Stimulated activated CD8-positive, alpha-beta memory T cell treated with anti-CD3 and anti-CD28 coated beads, Interleukin-4, amount 100 ng/mL, for 1 hour (primary cell): ENCODE measurements at places on chromosomes 3 and 15.
A peak's percentile ranks its signal among the peaks of the same experiment; 100 is the strongest.

- peak; percentile 60 for DNase-seq
These were observed 23.2 kb downstream of the RPLP1 start for GRCh38 chr15:69475769-69476358.

DNA sequence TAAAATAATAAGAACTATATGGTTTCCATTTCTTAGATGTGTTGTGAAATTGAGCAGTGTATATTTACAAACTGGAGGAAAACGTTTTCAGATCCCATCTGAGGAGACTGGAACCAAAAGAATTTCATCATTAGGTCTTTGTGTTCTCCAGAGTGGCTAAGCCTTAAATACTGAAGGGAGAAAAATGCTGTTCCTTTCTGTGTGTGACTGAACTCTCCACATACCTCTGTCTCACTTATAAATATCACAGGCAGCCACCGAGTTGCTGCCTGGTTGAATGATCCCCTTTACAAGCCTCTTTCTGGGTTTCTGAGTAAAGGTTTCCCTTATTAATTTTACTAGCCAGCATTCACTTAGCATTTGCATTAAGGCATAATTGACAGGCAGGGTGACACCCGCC lies 913.9 kb upstream of the NR2F2 start:
- no peak for DNase-seq

DNA sequence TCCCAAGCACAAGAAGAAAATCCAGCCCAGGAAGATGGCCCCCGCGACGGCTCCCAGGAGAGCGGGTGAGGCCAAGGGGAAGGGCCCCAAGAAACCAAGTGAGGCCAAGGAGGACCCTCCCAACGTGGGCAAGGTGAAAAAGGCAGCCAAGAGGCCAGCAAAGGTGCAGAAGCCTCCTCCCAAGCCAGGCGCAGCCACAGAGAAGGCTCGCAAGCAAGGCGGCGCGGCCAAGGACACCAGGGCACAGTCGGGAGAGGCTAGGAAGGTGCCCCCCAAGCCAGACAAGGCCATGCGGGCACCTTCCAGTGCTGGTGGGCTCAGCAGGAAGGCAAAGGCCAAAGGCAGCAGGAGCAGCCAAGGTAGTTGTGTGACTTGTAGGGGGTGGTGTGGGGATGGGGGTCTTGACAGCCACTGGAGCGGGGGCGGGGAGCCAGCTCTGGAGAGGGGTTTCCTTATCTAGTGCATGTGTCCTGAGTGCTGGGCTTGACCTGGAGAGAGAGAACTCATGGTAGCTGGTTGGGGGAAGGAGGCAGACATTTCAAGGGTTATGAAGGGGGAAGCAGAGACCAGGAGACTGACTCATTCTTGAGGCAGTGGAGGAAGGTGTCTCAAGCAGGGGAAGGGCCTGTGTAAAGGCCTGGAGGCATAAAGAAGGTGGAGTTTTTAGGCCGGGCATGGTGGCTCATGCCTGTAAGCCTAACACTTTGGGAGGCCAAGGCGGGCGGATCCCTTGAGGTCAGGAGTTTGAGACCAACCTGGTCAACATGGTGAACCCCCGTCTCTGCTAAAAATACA lies 6.2 kb downstream of the H1-8 start:
- no peak for DNase-seq

DNA sequence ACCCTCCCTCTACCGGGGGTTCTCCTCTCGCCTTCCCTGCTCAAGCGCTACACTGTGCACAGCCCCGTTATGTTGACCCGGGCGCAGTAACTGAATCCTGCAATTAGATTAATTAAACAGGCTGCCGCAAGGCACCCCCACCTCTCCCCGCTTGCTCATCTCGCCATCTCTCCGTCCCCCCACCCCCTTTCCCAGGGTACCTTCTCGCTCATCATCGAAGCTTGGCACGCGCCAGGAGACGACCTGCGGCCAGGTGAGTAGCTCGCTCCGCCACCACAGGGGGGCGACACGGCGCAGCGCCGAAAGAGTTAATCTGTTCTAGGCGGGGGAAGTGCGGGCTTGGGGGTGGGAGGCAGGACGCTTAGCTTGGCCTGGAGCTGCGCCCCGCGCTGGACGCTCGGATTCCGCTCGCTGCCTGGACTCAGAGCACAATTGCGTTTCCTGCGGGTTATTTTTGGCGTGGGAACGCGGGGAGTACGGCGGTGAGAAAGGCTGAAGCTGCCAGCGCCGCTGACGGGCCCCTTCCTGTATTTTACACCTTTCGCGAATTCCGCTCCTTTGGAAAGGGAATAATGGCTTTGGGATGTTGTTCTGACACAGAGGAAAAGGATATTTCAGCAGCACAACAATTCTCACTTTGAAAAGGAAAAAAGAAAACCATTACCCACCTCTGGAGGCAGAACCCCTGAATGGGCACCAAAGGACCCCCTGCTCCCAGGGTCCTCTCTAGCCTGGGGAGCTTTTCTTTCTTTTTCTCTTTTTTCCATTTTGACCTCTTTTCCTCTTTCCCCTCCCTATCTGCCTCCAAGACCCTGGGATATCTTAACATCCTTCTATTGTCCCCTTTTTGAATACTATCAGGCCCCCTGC lies 1.5 kb downstream of the DLL4 start:
- no peak for DNase-seq

GRCh38 chr15:23073890-23074646 lies 34.7 kb upstream of the TUBGCP5 start:
- no peak for DNase-seq

DNA sequence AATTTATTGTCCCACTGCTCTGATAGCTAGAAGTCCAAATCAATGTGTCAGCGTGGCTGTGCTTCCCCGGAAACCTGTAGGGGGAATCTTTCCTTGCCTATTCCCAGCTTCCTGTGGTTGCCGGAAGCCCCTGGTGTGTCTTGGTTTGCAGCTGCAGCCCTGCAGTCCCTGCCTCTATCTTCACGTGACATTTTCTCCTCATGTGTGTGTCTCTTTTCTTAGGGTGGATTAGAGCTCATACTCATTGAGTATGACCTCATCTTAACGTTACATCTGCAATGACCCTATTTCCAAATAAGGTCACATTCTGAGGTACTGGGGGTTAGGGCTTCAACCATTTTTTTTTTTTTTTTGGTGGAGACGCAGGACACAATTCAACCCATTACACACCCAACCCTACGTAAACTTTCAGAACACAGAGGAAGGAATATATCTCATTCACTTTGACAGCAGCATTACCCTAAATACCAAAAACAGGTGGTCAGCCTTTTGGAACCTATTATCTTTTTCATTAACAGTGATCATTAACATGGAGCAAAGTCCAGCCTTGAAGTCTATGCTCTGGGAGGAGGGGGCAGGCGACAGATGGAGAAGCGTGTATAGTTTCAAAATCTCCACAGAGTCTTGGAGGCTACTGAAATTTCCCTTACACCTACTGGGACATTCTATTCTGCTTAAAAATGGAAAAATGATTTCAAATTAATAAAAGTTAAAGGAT lies 88.6 kb downstream of the RYK start:
- DNase-seq, result no peak

- no peak for DNase-seq
These were observed at the start of gene BOC for GRCh38 chr3:113211330-113212149. TSS of gene BOC (plus strand) at chr3:113211557. CDS start at chr3:113249803, 38,246 bp downstream.

DNA sequence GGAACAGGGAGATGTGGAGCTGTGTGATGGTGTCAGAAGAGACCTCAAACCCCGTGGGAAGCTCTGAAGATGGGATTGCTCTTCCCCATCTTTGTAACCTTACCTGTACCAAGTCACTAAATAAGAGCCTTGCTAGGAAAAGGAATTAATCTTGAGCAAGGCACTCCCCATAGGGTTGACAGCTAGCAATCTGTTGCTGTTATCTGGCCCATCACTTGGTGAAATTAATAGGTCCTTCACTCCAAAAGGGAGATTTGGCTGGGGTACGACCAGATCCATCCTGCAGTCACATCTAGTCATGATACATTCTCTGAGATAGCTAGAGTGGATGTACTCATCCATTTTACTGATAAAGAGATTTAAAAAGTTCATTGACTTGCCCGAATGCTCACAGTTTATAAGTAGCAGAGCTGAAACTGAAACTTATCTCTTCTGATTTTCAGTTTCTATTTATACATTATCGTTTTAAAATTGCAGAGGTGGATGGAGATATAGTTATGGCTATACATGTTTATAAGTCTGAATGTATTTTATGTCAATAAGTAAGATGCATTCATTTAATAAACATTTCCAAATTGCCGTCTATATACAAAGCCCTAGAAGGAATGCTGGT lies 299.1 kb upstream of the MCTP2 start:
- DNase-seq, result no peak

DNA sequence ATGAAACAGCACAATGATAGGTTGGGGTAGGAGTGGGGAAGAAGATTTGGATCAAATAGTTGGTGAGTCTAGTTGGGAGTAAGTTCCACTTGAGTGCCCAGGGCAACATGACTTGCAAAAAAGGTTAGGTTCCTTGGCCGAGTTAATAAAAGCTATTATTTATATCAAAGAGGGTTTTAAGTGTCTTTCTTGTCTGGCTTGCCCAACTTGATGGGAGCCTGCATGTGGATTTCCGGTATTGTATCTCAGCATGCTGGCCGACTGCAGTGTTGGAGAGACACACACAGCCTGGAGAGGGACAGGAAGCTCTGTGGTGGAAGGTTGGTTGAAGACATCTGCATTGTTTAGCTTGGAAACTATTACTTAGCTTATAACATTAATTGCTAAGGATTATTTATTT lies 449.5 kb upstream of the TBL1XR1 start:
- no peak for DNase-seq

- DNase-seq, result no peak
These were observed 46.2 kb downstream of the C3orf38 start for GRCh38 chr3:88195951-88196434.

- DNase-seq, result no peak
These were observed 47.7 kb upstream of the CLDN18 start for GRCh38 chr3:137962251-137962650.

DNA sequence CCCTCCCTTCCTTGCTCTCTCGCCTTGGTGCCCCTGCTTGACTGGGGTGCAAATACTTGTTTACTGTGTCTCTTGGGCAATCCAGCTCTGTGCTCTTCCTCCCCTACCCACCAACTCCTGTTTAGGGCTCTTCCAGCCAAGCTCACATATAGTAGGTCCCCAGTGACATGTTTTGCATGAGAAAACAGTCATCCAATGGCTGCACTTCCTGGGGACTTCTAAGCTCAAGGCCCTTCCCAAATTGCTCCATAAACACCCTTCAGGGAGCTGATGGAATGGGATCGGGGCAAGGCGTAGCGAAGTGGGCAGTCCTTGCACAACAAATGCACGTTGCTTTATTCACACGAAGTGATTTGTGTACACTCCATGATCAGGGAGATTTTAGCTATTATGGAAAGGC lies 9.4 kb upstream of the COPG1 start:
- DNase-seq, result no peak

DNA sequence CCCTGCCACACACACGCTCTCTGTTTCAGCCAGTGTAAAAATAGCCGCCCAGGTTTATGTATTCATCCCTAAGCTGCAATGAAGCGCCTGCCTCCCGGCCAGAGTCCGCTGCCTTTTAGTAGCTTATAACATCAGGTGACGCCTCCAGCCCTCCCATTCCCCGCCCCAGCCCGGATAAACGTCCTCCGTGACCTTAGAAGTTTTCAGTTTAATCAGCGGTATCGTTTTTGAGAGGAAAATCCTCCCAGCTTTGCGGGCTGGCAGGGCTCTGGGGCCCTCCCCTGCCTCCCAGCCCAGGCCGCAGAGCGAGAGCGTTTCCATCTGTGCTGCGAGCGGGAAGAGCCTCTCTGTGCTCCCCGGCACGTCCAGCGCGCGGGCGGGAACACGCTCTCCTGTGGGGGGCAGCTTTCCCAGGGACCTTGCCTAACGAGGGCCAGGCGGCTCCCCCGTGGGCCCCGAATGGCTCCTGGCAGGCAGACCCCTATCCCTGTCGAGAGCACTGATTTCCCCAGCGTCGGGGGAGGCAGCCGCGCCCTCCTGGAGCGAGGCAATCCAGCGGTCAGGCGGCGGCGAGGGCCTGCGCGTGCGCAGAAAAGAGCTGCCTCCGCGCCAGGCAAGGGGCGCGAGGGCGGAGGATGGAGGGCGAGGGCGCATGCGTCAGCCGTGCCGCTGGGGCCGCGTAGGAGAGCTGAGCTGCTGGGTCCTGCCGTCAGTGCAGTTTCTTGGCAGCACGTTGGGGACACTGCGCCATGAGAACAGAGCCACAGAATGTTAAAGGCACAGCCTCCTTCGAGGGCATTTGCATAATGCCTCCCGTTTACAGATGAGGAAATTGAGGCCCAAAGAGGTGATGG lies 71.1 kb downstream of the CCNL1 start:
- DNase-seq, result peak; percentile 79

- no peak for DNase-seq
These were observed 23.0 kb downstream of the KY start for GRCh38 chr3:134627831-134628230.

DNA sequence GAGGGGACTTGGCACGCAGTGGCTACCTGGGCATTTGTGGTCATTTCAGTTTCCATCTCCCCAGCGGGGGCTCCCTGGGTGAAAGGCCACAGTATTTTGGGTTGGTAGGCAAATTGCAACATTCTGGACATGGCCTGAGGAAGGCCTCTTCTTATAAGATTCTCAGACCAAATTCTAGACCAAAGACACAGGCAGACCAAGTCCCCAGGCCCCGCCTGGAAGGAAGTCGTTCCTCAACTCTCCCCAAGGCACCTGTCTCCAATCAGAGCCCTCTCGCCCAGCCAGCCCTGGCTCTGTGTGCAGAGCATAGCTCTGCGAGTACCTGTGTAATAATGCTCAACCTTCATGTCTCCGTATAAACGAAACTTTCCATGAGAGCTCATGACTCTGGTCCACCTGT lies 53.1 kb downstream of the GRIP2 start:
- no peak for DNase-seq

DNA sequence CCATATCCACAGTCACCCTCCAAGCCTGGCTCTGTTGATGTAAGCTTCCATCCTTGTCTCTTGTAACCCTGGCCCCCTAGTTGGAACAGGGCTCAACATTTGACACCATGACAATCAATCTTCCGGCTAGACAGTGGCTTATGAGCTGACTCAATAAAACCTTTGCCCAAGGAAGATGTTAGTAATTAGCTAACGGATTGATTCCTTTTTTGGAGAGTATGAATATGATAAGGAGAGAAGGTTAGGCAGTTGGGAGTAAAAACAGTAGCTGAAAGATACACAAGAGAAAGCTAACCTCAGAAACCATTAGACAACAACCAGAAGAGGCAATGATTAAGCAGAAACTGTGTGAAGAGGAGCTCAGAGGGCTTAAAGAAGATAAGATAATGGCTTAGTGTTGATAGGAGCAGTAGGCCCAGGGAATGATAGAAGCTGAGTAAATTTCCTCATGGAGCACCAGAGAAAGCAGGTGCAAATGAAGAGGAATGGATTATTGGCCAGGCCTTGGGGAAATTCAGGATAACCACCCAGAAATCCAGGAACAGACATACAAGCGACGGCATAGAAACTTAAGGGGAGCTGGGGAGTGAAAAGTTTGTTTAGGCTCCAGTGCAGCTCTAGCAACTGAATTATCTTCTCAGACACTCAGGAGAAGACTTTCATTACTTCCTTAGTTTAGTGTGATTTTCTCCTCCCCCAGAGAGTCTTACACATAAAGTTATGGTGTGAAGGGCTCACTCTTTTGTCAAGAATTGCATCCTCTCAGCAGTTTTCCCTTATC lies 7.8 kb upstream of the RFX7 start:
- no peak for DNase-seq

GRCh38 chr3:171963546-171963945 lies 75.8 kb upstream of the FNDC3B start:
- no peak for DNase-seq
